Left lobe of liver (tissue), 2 donors: ENCODE measurements at places on chromosomes 1 and 21.

DNA sequence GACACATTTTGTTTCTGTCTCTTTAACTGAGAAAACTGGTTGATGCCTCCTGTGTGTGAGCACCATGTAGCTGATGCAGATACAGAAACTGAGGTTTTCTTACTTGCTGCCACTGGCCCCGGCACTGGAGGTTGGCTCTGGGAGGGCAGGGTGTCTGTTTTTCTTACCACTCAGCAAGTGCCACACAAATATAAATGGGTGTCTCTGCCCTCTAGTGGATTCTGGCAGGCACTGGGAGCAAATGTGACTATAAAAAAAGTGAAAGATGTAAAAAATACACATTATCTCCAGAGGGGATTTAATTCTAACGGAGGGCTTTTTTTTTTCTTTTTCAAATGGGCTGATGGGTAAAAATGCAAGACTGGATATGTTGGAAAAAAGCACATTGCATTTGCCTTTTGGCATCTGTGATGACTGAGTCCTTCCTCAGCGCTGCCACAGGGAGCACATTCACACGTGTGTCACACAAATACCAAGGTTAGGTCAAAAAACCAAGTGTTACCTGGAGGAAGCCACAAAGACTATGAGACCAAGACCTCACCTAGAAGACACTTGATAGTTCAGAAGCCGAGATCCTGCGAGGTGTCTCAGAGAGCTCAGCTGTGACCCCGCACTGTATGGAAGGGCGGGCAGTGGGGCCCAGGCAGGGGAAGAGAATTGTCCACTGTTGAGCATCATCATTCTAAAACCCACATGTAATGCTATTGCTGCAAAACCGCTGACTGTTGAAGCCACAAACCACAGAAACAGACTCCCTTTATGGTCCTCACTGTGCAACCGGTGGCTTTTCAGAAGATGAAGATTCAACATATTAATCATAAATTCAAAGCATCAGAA is 18.9 kb downstream of the PGBD2 start:
- DNase-seq, result no peak

DNA sequence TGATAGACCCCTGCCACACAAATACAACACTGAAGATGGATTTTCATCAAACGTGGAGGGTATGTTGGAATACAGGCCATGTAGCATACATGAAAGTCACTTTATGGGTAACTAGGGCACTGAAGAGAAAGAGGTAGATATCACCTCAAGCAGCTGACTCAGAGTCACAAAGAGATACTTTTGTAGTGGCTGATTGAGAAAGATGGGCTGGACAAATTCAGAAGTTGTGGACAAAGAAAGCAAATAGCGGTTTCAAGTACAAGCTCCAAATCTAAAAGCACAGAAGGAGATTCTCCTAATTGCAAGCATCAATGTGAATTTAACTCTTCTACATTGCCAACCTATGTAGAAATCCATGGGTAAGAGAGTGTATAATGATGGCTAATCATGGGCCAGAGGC is 35.0 kb upstream of the RGS18 start:
- no peak for DNase-seq

DNA sequence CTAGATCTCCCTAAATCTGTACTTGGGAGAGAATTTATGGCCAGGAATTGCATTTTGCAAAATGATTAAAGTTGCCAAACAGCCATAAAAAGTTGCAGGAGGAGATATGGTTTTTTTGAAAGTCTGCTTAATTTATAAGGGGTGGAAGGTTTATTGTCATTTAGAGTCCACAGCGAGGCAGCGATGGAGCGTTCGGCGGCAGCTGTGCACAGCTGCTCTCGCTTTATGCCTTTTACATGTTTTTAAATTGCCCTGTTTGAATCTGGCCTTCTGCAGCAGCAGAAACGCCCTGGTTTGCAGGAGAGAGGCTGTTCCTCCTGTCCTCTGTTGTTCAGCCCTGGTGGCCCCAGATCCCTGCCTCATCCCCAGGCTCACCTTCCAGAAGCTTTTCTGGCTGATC is 144.9 kb upstream of the POU3F1 start:
- DNase-seq, result no peak

GRCh38 chr1:173205146-173206051 is 1.7 kb downstream of the TNFSF4 start:
- DNase-seq, result no peak

GRCh38 chr1:81738875-81739274 is 61.9 kb upstream of the ADGRL2 start:
- DNase-seq, result no peak

DNA sequence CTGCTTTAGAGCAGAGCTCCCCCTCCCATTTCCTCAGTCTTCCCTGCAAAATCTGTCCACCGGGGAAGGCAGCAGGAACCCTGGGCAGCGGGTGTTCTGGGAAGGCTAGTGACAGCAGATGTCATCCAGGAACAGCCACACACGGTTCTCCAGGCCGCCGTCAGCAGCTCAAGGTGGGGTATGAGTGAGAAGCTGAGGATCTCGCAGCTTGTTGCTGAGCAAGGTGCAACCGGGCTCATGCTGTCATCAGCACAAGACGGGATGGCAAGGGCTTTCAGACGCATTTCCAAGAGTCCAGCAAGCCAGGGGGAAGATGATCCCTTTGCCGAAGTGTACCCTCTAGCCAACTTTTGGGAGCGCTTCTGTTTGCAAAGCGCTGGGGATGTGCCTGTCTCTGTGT is 23.0 kb upstream of the SPSB1 start:
- DNase-seq, result no peak

GRCh38 chr1:6842301-6842700 is 57.0 kb downstream of the CAMTA1 start:
- DNase-seq, result no peak

GRCh38 chr1:39173995-39174380 is 30.5 kb upstream of the MACF1 start:
- DNase-seq, result no peak

DNA sequence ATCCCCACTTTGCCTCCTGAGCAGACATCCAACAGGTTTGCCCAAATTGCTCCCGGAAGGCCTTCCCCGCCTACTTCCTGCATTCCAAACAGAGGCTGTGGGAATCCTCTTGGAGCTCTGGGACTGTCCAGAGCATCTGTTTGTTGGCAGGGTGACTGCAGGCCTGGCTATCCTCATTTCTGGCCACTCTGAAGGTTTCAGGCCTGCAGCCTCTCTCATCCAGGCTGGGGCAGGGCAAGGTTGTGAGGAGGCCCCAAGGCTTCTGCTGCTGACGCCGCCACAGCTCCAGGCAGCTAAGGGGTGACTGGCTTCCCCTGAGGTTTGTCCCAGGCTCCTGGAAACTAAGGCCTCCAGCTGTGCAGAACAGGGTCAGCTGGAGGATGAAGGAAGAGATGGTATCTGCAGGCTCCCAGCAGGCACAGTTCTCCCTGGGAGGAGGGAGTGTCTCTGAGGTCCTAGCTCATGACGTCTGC is 11.3 kb downstream of the CDK18 start:
- DNase-seq, result no peak

DNA sequence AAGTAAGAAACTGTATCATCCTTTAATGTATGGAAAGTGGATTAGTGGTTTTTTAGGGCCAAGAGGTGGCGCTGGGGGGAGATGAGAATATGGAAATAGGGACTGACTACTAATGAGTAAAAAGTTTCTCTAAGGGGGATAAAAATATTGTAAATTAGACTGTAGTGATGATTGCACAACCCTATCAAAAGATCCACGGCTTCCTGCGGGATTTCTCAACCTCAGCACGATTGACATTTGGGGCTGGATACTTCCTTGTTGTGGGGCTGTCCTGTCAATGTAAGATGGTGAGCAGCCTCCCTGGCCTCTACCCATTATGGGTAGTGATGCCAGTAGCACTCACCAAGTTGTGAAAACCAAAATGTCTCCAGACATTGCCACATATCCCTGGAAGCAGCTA is 36.0 kb upstream of the PRDM2 start:
- no peak for DNase-seq

DNA sequence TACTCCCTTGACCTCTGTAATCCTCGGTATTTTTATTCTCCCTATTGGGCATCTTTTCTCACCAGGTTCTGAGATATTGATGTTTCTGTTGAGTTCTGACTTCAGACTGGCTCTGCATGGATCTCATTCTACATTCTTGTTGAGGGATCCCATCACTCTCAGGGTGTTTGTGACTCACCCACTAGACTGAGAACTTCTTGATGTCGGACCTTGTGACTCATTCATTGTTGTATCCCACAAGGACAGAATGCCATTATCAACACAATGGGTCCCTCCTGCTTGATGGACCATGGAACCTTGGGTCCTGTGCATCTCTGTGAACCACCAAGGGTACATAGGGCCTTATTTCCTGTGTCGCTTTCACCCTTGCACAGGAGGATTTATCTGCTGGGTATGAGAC is 174.1 kb downstream of the PBX1 start:
- DNase-seq, result no peak

DNA sequence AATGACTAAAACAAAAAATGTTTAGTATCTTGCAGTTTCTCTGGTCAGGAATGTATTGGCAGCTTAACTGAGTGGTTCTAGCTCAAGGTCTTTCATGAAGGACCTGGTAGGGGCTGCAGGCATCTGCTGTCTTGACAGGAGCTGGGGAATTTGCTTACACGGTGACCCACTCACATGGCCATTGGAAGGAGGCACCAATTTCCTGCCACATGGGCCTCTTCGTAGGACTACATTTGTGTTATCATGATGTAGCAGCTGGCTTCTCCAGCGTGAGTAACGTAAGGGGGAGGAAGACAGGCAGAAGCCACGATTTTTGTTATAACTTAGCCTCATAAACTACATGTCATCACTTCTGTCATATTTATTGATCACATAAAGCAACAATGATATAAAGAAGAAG is 376.3 kb downstream of the AMY1C start:
- DNase-seq, result no peak

GRCh38 chr21:34946385-34946840 is 102.7 kb downstream of the RUNX1 start:
- DNase-seq, result no peak

- DNase-seq, result no peak
Measured at GRCh38 chr1:34885405-34886247, 26.1 kb upstream of the SMIM12 start.

- DNase-seq, result no peak
Measured at GRCh38 chr21:45126204-45126626, 51.8 kb downstream of the ADARB1 start.

DNA sequence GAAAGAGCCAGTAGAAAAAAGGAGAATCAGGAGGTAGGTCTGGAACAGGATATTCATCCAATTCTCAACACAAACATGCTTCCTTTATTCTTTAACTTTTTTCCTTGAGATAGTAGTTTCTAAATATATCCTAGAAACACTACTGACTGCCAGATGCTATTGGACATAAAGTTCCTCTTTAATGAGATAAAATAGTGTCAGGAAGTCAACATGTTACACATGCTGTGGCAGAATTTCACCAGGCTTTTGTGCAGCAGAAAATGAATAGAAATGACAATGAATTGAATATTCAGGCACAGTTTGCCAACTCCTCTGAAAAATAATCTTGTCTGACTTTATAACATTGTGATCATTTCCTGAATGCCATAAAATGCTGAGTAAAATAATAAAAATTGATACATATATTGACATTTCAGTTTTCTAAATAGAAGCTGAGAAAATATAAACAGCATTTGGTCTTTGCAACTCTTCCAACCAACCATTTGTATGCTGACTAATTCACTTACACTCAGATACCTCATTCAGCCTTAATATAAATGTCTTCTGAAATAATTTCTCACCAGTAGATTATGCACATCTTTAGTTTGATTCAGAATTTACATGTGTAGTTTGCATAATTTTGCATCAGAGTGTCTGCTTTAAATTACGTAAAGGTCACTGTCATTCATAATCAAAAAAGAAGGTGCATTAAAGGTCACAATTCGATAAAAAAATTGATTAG is 486.1 kb upstream of the ADGRL2 start:
- DNase-seq, result no peak

- no peak for DNase-seq
Measured at GRCh38 chr1:153957744-153958110, 685 bp downstream of the CRTC2 start.

DNA sequence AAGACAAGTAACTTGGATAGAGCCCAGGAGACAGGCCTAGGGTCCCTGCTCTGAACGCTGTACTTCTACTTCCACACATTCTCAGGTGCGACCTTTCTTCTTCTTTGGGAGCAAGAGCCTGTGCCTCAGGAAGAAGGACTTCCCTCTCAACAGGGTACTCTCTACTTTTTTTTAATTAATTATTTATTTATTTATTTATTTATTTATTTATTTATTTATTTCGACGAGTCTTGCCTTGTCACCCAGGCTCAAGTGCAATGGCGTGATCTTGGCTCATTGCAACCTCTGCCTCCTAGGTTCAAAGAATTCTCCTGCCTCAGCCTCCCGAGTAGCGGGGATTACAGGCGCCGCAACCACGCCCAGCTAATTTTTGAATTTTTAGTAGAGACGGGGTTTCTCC is 361.6 kb downstream of the FAM72C start:
- no peak for DNase-seq

DNA sequence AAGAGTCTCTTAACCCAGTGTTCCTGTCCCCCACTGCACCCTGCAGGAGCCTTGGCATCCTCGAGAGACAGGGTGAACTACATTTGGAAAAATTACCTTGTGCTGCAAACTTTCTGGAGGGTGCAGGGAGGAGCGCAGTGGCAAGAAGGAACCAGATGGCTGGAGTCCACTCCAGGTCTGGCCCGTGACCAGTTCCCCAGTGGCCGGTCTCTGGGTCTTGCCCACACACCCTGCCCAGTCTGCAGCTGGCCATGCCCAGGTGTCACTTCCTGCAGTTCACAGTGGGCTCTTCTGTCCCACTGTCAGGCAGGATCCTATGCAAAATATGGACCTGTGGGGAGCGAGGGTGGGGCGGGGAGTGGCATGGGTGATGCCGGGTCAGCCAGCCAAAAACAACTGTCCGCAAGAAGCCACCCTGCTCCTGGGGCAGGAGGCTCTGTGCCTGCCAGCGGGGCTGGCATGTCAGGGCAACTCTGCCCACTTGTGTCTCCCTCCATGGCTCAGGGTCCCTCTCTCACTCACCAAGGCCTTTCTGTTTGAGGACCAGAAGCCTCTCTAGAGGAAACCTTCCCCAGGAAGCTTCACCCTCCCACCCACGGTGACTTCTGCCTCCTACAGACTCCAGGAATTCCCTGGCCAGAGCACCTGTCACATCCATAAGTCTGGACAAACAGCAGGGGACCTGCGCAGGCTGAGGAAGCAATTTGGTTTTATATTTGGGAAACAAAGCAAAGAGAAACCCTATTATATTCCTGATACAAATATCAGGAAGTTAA is 55.6 kb downstream of the KIF21B start:
- no peak for DNase-seq

DNA sequence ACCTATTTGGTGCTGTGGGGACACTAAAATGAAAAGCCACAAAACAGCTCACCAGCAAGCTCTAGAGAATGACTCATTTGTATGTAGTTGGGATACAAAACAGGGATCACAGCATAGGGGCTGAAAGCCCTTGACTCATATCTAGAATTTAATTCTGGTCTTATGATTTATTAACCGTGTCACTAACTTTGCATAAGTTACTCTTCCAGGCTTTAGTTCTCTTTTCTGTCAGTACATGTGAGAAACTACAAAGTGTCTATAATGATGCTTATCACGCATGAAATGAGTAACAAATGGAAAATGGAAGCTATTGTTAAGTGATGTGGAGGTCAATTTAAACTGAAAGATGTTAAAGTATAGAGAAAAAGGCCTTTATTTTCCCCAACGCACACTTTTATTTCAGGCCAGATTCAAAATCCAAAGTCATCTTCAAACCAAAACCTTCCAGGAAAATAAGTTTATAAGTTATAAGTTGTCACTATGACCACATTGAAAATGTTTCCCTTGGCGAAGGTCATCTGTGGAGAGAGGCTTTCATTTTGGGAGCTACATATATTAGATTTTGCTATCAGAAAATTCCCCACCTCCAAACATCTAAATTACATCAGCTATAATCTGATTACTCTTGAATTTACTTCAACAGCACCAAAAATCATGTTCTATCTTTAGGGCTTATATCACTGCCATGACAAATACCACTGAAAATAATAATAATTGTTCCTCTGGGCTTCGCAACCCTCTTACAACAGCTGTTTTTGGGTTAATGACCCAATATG is 430.5 kb downstream of the MRPL39 start:
- DNase-seq, result no peak
